ENCODE measurements at places on chromosomes 1 and 21.

DNA sequence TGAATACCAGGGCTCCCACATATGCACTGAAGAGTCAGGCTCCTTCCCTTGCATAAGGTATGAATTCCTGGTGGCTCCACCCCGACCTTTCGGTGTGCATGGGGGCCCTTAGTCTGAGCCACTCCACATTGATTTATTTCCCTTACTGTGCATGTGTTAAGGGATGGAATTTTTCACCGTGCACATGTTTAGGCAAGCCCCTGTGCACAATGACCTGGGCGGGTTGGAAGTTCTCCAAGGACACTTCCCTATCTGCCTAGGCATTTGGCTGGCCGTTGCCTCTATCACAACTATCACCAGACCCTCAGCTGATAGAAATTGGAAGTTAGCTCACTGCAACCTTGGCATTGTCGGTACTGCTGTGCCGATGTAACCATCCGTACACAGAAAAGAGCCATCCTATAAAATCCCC, 9.7 kb downstream of the S100A6 start:
- no peak for DNase-seq

DNA sequence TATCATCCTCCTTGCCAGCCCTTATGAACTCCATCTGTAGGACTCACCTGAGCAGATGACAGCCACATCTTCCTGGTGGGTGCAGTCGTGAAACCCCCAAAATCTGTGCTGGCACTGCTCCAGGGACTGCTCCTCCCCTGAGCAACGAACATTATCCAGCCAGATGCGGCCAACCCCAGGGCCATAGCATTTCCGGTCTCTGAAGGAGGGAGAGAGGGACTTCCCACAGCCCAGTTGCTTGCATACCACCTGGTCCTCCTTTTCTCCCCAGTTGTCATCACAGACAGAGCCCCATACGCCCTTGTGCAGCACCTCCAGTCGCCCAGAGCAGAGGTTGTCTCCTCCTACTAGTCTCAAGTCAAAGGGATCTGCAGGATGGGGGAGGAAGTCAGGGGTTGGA, 8.5 kb downstream of the CD5L start:
- no peak for DNase-seq

GRCh38 chr1:225987491-225988316, 11.4 kb downstream of the SDE2 start:
- DNase-seq = no peak

GRCh38 chr1:8425150-8425780, 107.4 kb downstream of the SLC45A1 start:
- no peak for DNase-seq

DNA sequence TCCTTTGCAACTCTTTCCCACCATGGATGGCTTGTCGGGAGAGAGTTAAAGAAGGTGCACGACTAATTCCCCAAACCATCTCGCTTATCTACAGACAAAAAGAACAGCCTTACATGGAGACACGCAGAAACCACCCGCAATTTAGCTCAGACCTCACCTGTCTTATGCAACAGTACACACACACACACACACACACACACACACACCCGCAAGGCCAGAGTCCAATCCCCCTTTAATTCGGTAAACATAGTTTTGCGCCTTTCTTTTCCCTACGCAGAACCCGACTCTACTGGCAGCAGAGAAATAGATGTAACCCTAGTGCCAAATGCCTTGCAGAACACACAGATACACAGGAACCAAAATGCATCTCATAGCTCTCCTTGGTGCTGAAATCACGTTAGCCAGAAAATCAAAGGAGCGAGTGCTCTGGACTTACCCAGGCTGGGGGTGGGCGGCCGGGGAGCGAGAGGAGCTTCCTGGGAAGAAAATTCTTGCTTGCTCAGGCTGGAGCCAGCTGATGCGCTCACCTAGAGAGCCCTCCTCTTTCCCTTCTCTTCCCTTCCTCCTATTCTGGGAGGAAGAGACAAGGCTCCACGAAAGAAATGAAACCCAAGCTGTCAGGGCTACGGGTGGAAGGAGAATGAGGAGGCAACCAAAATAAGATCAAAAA, 470 bp downstream of the TNR start:
- DNase-seq = peak; percentile 60

DNA sequence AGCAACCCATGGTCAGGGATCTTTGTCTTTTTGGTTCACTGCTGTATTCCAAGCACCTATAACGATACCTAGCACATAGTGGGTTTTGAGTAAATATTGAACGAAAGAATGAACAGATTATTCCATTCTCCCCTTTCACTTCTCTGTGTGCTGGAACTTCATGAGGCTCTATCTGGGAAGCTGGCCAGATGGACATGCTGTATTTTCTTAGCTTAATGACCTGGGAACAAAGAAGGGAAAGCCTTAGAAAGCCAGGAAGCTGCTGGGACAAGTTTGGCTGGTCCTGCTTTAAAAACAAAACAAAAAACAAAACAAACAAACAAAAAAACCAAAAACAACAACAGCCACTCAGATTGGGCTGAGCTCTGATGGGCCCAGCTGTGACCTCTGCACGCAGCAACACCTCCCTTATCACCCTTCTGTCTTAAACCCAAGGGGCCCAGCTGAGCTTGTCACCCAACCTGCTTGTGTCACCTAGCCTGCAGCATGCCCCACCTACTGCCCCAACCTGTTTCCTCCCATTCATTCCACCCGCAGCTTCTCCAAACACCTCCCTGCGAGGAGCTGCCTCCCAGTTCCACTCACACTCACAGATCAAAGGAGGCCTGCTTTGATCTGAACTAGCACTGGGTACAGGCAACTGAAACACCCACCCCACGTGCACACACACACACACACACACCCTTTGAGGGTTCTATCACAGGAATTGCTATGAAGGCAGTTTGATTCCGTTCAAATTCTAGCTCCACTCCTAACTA, 37.1 kb downstream of the SLC30A1 start:
- DNase-seq = no peak
